CD4-positive, alpha-beta T cell treated with Interleukin-17A for 1 hour (primary cell): ENCODE measurements at places on chromosomes 12 and 14.
A peak's percentile ranks its signal among the peaks of the same experiment; 100 is the strongest.

DNA sequence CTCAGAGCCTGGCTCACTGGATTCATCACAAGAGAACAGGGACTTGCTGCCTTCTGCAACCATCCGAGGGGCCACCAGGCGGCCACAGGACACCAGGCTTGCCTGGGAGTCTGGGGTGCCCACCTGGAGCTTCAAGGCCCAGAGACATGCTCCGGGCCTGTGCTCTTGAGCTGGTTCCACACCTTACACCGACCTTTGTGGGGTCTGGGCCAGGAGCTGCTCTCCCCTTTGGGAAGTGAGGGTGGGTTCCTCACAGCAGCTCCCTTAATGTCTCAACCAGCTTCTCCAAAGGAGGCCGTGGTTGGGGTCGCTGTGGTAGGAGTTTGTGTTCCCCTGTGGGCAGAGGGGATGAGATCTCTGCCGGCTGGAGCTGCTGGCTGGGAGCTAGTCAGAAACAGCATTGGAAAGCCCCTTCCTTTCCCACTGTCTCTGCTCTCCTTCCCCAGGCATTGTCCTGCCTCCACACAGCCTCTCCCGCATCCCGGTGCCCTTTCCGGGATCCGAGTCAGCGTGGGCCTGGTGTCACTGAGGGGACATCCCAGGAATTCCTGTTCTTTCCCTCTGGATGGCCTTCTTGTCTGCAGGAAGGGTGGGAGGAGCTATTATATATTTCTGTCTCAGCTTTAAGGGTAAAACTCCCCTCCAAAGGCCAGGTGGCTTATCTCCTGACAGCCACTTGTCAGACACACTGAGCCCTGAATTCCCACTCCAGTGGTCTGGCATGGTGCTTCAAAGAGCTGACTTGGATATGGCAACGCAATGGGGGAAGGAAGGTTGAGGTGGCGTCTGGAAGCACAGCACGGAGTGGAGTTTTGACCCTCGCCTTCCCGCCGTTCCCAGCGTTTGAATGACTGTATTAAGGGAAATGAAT is 5.1 kb upstream of the PAPLN start:
- DNase-seq, result no peak

DNA sequence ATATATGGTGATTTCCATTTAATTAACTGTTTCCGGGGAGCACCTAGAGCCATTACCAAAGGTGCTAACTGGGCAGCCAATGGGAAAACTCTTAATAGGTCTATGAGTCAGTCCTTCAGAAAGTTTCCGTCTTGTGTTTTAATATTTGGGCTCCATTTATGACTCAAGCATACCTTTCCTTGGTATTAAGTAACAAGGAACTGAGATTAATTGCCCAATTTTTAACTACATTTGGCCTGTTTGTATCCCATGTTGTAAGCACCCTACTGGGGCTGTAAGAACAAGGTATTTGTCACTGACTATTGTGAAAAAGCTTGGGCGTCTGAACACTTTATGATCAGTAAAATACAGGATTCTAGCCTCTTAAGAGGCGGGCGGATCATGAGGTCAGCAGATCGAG is 62.8 kb upstream of the FOXN3 start:
- DNase-seq, result no peak

DNA sequence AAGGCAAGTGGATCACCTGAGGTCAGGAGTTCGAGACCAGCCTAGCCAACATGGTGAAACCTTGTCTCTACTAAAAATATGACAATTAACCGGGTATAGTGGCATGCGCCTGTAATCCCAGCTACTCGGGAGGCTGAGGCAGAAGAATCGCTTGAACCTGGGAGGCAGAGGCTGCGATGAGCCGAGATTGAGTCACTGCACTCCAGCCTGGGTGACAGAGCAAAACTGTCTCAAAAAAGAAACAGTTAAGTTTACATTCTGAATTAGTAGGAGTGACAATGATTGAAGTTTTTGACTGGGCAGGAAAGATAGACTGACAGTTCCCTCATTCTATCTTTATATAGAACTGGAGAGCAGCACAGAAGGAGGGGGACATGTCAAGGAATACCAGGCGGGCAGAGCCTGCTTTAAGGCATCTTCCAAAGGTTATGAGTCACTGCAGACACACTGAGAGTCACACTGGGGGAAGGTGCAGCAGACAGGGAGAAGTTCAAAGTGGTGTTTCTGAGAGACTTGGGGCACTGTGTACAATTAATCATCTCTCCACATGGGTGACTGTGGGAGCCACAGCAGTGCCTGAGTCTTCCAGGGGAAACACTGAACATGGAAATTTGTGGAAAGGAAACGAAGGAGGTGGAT is 42.8 kb upstream of the RNASE3 start:
- no peak for DNase-seq

- no peak for DNase-seq
Measured at GRCh38 chr12:15320881-15321280, 1.4 kb upstream of the PTPRO start.

DNA sequence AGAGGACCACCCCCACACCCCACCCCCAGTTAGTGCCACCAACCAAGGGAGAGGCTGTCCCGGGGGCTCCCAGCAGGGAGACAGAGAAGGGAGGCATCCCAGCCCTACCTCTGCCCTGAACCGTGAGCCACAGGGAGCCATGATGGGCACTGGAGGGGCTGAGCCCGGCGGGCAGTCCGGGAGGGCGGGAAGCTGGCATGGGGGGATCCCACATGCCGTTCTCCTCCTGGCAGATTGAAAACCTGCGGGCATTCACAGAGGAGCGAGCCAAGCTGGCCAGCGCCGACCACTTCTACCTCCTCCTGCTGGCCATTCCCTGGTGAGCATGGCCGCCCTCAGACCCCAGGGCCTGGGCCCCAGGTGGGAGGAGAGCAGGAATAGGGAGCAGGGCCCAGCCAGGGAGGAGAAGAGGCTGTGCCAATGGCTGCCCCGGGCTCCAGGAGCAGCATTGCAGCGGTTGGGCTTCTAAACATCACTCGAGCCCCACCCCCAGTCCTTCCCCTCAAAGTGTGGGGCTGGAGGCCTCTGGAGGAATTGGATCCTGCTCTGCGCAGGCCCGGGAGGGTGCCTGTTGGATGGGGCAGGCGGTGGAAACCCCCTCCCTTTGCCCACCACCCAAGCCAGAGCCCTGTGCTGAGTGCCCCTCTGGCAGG is 14.5 kb upstream of the ADSS1 start:
- no peak for DNase-seq

DNA sequence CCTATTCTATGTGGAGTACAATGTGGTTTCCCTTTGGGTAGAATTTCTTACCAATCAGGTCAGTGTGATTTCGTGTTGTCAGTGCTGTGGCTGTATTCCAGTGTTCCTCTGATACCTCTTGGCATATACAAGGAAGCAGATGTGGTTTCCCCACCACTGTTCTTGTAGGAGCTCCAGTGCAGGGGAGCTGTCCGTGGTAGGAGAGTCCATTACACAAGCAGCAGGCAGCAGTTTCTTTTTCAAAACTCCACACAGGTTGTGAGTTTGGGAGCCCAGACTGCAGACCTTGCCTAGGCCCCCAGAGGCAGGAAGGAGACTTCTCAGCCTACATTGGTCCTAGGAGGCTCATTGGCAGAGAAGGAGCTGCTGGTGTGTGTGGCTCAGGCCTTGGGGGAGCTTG is 452.8 kb downstream of the AACS start:
- DNase-seq, result no peak

DNA sequence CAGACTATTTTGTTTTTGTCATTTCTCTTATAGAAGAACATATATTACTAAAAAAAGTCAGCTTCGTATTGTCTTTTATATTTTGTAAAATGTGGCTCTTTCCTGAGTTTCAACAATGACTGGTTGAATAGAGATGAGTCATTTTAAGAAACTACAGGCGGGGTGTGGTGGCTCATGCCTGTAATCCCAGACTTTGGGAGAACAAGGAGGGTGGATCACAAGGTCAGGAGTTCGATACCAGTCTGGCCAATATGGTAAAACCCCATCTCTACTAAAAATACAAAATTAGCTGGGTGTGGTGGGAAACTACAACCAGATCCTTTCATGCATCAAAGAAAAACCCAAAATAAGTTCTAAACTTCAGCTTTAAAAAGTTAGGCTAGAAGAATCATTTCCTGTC is 28.8 kb downstream of the HECTD4 start:
- no peak for DNase-seq

DNA sequence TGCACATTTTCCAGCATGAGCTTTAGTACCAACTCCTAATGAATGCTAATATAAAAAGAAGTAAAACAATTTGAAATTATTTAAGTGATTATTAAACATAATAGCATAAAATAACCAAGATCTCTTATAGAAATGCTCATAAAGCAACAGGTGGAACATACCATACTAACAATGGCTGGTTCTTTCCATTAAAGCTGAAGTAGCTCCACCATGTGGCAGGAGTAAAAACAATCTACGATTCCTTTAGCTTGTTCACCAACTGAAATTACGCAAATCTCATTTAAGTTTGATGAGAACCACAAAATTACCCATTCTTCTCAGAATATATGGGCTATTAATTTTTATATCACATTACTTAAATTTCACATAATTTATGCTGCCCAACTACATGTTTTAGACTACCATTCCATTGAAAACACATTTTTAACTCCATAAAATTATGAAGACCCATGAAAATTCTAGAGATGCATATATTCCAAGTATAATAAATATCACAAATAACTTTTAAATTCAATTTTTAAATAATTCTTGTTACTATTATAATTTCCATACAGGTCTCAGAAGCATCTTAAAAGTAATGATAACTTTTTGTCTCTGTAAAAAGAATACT is 213.6 kb downstream of the DAD1 start:
- DNase-seq, result peak; percentile 18

GRCh38 chr12:104846056-104846767 is 111.9 kb downstream of the SLC41A2 start:
- DNase-seq, result no peak

DNA sequence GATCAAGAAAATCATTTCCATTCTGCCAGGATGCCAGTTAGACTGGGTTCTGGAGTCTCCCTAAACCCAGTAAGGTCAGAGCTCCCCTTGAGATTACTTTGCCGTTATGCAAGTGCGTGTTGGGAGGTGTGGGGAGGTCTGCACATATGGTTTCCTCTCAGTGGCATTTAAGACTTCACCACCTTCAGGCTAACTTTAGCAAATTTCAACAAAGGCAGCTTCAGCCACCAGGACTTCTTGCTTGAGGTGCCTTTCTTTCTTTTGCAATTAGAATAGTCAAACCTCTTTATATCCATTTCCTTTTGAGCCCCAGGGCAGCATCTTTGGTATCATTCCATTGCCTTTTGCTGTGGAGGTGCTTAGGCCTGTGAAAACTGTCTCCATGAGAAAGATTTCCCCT is 117.2 kb upstream of the CCND2 start:
- DNase-seq, result no peak

- DNase-seq, result no peak
Measured at GRCh38 chr12:15982471-15982870, 71.3 kb downstream of the DERA start.

DNA sequence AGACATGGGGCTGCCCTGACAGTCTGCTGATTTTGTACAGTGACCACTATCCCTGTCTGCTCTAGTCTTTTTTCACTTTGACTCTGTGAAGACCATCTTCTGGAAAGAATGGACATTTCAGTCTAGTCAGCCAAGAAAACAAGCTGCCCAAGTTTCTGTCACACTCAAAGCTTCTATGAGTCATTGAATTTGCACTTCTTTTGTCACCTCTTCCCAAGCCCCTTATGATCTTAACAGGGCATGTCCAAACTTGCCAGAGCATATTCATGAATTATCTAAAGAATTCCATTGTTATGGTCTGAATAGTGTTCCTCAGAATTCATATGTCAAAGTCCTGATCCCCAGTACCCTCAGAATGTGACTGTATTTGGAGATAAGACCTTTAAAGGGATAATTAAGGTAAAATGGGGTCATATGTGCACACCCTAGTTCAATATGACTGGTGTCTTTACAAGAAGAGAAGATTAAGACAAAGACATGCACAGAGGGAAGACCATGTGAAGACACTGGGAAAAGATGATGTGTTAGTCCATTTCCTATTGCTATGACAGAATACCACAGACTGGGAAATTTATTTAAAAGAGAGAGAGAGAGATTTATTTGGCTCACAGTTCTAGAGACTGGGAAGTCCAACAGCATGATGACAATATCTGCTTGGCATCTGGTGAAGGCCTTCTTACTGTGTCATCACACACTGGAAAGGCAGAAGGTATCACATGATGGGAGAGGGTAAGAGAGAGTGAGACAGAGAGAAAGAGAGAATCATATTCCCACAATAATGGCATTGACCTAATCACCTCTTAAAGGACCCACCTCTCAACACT is 242.6 kb downstream of the BTG1 start:
- no peak for DNase-seq

GRCh38 chr12:28231248-28231647 is 41.0 kb downstream of the CCDC91 start:
- no peak for DNase-seq

DNA sequence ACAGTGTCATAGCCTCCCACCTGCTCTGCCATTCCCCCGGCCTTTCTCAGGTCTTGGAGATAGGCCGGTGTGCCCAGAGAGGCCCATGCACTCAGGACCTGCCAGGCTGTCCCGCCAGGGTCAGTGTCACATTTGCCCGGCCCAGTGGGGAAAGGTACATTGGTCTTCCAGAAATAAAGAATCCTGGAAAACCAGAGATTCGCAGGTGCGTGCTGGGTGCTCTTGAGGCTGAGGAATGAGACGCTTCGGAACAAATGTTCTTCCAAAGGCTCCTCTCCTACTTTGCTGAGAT is 205.8 kb upstream of the RTL1 start:
- no peak for DNase-seq

DNA sequence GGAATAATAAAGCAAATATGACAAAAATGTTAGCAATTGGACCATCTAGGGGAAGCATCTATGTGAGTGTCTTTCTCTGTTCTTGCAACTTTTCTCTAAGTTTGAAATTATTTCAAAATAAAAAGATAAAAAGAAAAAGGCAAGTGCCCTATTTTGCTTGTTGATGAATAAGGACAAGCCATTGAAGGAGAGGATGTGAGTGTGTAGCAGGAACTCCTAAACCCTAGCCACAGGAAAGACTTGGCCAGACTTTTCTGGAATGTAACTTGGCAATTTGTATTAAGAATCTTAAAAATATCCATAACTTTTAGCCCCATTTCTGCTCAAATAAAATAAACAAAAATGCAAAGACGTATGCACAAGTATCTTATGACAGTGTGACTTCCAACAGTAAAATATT is 279.4 kb downstream of the CACNA1C start:
- DNase-seq, result no peak

- no peak for DNase-seq
Measured at GRCh38 chr14:103318750-103319419, 15.2 kb upstream of the EIF5 start.

- DNase-seq, result peak; percentile 26
Measured at GRCh38 chr14:100278702-100279101, 27.5 kb downstream of the SLC25A29 start.

GRCh38 chr12:123690191-123690840 is 19.4 kb downstream of the TCTN2 start:
- no peak for DNase-seq

GRCh38 chr14:99459481-99460100 is 21.1 kb downstream of the SETD3 start:
- no peak for DNase-seq
